ENCODE measurements at places on chromosomes 2 and 18.

- DNase-seq: no peak
Observed at GRCh38 chr2:67532387-67532786, 135.3 kb downstream of the ETAA1 start.

DNA sequence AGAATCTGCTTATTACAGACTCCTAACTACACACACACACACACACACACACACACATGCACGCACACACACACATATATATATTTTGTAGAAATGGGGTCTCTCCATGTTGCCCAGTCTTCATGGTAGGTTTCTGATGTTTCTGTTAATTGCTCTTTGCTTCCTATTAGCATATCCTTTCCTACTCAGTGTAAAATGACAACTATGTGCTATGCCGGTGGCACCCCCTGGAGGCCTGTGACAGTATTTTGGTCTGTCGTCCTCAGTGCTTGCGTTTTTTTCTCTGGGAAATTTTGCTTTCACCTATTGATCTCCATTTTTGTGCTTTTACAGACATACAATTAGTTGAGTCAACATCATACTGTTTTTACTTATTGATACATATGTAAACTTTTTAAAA lies 322.1 kb downstream of the LRRTM1 start:
- DNase-seq: peak; percentile 1

- DNase-seq: no peak
Observed at GRCh38 chr18:22165049-22165602, 4.3 kb upstream of the GATA6 start.

GRCh38 chr2:63424329-63425078 lies 163.8 kb downstream of the WDPCP start:
- DNase-seq: peak; percentile 9

- no peak for DNase-seq
Observed at GRCh38 chr2:135617501-135618015, 86.3 kb downstream of the R3HDM1 start.

GRCh38 chr2:220756653-220757052 lies 815.5 kb downstream of the EPHA4 start:
- DNase-seq: no peak

DNA sequence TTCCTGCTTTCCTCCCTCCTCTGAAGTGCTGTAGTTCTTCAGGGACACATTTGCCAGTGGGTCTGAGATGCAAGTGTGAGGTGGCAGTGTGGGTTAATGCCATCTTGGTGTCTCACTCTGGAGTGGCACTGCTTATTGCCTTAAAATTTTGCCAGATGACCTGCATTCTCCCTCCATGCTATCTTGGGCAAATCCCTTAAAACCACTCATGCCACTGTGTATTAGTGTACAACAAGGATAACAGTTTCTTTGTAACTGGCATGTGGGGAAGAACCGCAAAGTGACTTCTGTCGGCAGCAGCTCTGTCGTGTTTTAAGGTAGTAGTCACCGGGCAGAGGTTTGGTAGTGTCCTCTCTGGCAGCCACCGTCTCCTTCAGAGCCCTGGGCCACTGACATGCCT lies 124.2 kb downstream of the NEDD4L start:
- no peak for DNase-seq

DNA sequence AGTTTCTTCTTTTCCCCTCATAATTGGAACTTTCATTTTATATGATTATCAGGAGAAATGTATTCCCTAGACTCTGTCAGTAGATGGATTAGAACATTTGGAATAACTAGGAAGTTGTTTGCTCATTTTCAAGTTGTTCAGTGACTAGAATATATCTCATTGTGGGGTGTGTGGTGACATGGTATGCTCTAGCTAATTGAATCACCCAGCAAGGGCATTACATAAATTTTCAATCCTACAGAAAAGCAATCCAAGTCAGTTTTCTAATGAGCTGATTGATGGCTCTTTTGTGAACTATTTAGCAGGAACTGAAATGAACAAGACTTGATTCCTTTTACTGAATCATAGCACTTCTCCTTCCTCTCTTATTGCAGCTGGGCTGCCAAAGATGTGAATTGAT lies 461.4 kb downstream of the TGIF1 start:
- no peak for DNase-seq

- DNase-seq: no peak
Observed at GRCh38 chr18:75183973-75184493, 24.9 kb downstream of the PTGR3 start.

- DNase-seq: no peak
Observed at GRCh38 chr18:24011123-24011917, 3.2 kb upstream of the TTC39C start.

- DNase-seq: no peak
Observed at GRCh38 chr2:20454036-20454981, 7.4 kb downstream of the RHOB start.

DNA sequence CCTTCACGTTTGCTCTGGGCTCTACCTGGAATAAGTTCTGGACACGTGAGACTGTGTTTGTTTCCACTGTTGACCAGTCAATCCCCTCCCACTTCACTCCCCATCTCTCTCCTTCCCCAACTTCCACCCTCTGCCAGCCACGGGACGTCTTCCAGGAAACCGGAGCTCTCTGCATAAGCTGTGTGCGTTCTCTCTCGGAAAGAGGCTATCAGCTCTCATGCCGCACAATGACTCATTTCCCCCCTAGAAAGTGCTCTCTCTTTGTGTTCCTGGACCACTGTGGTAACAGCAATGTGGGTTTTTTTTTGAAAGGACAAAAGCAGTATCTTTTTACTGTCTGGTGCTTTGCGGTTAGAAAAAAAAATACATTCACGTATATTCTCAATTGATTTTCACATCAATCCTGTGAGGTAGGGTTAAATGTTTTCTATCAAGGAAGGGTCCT lies 10.2 kb downstream of the PROKR1 start:
- no peak for DNase-seq

DNA sequence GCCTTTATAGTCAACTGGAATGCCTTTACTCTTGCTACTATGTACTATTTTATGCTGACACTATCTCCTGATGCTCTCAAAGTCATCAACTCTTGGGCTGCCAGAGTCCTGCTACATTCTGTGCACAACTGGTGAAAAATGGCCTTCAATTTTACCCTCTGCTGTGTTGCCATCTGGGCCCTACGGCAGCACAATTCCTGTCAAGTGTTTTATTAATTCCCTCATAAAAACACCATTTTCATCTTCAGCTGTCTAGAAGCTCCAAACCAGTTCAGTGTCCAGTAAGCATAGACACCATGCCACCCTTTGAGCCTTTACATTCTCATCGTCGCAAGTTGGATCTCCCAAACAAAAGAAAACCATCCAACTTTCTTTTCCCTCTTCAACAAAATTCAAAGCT lies 26.5 kb downstream of the CALCRL start:
- DNase-seq: no peak

- DNase-seq: no peak
Observed at GRCh38 chr2:35496022-35496421, 859.6 kb upstream of the CRIM1 start.
